ENCODE measurements at places on chromosomes 2 and 18.
A peak's percentile ranks its signal among the peaks of the same experiment; 100 is the strongest.

GRCh38 chr2:148965623-148966437 lies 72.7 kb upstream of the LYPD6B start:
- DNase-seq, result no peak

GRCh38 chr2:119827866-119828507 lies 68.3 kb downstream of the PTPN4 start:
- no peak for DNase-seq

DNA sequence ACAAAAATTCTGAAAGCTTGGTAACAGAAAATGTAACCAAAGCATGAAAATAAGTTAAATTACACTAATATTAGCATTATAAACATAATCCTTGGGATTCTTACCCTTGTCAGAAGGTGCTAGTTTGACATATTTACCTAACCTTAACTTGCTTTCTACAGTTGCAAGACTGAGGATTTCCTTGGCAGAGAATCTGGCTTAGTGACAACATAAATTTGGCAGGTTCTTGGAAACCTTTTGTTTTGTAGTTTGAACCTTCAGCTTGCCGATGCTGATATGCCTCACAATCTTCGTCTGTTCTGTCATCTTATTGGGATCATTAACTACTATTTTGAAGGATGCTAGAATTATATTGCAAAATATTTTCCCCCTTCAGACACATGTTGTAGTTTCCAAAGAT lies 3.4 kb downstream of the XIRP2 start:
- no peak for DNase-seq

- no peak for DNase-seq
These were observed 390 bp downstream of the PCARE start for GRCh38 chr2:29073933-29074332.

DNA sequence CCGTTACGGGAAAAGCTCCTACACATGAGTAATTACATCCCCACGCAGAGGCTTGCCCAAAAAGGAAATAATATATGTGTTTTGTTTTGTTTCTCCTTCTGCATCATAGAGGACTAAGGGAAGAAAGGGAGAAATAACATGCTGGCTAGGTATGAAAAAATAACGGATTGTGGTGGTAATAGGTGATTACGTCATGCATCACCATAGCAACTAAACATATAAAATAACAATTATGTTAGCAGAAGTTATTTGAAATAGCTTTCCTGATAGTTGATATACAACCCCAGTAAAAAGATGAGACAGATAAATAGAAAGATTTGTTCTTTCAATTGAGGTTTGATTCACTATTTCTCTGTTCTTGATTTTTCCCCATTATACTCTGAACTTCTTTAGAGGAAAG lies 518.0 kb downstream of the ZNF516 start:
- DNase-seq, result peak; percentile 32

- no peak for DNase-seq
These were observed 255.3 kb downstream of the THSD7B start for GRCh38 chr2:137020452-137021196.

- peak; percentile 4 for DNase-seq
These were observed 95.5 kb downstream of the THNSL2 start for GRCh38 chr2:88265352-88266303.

- peak; percentile 48 for DNase-seq
These were observed 34.6 kb upstream of the IMPA2 start for GRCh38 chr18:11946756-11947155.

DNA sequence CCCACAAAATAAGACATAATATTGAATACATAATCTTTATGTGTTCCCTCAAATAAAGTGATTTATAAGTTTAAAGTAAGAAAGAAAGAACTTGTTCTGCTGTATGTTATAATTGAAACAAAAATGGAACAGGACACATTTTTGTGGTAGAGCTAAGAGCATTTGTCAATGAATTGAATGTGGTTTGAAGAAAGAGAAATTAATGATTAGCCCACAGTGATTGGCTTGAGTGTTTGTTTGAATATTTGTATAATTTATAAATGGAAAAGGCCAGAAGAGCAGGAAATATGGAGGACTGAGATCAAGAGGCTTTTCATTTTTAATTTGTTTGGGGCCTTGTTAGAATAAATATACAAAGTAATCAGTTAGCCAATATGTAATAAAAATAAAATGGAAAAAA lies 395.1 kb upstream of the CDH19 start:
- DNase-seq, result no peak

DNA sequence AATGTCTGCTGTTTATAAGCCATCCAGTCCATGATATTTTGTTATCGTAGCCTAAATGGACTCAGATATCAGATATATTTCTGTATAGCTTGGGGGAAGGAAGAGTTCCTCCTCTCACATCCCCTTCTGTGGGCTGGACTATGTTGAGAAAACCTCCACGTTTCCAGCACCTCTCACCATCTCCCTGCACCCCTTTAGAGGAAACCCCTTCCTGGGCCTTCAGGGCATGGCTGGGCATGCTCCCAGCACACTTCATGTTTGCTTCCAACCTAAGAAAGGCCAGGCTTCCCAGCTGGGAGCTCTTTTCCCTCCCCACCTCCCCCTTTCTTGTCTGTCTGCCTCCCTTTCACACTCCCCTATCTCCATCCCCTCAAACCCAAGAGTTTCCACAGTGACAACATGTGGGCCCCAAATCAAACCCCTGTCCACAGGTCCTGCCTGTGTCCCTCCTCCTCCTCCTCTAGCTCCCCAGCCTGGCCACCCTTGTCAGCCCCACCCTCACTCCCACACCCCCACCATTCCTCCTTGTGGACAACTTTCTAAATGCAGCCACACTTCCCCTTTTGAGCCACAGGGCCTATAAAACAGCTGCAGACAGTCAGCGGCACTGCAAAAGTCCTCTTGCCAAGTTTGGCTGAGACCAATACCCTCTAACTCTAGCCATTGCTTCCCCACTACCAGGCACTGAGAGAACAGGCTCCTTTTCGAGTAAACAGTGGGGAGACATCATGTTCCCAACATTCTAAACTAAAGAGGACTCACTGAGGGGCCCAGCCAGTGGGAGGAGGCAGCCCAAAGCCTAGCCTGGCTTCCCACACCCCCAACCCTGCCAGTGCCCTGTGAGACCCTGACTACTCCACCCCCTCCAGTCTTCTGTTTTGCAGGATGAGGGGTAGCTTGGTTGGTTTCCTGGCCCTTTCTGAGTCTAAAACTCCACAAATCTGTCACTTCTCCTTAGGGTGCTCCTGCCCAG lies 120.5 kb downstream of the ZFP36L2 start:
- DNase-seq, result peak; percentile 50

GRCh38 chr2:230974096-230974913 lies 21.6 kb upstream of the SPATA3 start:
- peak; percentile 48 for DNase-seq

GRCh38 chr2:55148269-55148668 lies 83.8 kb downstream of the CLHC1 start:
- peak; percentile 85 for DNase-seq

- no peak for DNase-seq
These were observed 35.3 kb downstream of the COL6A3 start for GRCh38 chr2:237378650-237379049.

- no peak for DNase-seq
These were observed 159.4 kb downstream of the PXDN start for GRCh38 chr2:1584691-1585485.

GRCh38 chr2:23826040-23826439 lies 100.9 kb downstream of the ATAD2B start:
- no peak for DNase-seq

DNA sequence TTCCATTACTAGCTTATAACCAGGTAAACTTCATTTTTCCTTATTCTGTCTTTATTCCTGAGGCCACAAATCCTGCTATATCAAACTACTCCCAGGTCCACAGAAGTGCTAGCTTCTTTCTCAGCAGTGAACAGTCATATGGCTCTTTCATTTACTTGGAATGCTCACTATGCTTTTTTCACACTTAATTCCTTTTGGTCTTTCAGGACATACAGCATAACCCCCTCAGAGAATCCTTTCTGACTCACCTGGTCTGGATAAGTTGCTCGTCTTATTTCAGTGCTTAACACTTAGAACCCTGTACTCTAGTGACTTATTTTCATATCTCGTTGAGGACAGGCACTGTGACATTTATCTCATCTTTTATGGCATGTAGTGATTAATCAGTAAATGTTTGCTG lies 325.0 kb upstream of the UBE2E3 start:
- DNase-seq, result peak; percentile 32

- DNase-seq, result peak; percentile 55
These were observed 34.2 kb downstream of the CERS6 start for GRCh38 chr2:168490015-168490874.
